Thoracic aorta (tissue), 2 donors: ENCODE measurements at places on chromosomes 4 and X. TPM values are rescaled to one million over a fixed set of nuclear protein-coding genes. Genes with fewer than 3 reads are reported as not detected.

GRCh38 chr4:81659051-81659450, 187.3 kb upstream of the RASGEF1B start:
- H3K27ac ChIP-seq, result no peak overlapping the region
- DNase-seq, result no peak
- no peak overlapping the region for H3K4me3 ChIP-seq
- no peaks in the 10 kb centered on the region for H3K36me3 ChIP-seq
- H3K4me1 ChIP-seq, result peaks cover 11% of the 10 kb centered on the region

GRCh38 chr4:38752941-38753806, 29.6 kb downstream of the TLR10 start:
- H3K36me3 ChIP-seq, result no peaks in the 10 kb centered on the region
- H3K4me3 ChIP-seq, result peak overlapping the region; percentile 38
- DNase-seq, result peak; percentile 66
- H3K27ac ChIP-seq, result peak overlapping the region; percentile 54

DNA sequence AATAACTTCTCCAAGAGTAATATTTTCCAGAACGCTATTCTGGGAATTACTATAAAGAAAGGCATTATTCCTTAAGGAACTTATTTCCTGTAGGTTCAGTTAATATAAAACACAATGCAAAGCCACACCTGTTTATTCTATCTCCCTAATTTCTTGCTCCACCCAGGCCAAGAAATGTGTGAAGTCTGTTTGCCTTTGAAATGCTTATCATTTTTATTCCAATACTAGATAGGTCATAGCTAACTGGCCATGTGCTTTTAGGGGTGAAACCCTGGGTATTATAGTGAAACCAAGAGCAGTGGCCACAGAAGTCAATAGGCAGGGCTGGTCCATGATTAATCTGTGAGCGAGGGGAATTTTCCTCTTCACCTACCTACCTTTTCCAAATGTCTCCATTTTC, 14.8 kb downstream of the CXCL3 start:
- no peaks in the 10 kb centered on the region for H3K36me3 ChIP-seq
- no peak for DNase-seq
- no peaks in the 10 kb centered on the region for H3K4me1 ChIP-seq
- H3K4me3 ChIP-seq, result no peak overlapping the region

DNA sequence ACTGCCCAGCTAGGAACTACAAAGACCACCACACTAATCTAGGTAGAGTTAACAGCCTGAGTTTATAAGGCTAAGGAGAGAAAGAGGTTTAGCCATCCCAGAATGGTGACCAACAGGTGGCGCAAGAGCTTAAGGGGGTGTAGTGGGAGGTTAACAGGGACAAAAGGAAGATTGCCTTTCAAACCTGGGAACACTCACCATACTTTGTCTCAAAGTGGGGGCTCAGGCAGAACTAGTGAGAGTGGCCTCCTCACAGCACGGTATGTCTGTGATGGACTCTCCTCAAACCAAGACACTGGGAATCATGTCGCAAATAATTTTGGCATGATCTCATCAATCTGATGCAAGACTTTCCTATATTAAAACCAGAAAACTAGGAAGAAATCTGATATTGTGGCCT, 23.4 kb downstream of the CCNI start:
- DNase-seq, result no peak
- no peak overlapping the region for H3K4me3 ChIP-seq
- H3K27me3 ChIP-seq, result no peaks in the 10 kb centered on the region

DNA sequence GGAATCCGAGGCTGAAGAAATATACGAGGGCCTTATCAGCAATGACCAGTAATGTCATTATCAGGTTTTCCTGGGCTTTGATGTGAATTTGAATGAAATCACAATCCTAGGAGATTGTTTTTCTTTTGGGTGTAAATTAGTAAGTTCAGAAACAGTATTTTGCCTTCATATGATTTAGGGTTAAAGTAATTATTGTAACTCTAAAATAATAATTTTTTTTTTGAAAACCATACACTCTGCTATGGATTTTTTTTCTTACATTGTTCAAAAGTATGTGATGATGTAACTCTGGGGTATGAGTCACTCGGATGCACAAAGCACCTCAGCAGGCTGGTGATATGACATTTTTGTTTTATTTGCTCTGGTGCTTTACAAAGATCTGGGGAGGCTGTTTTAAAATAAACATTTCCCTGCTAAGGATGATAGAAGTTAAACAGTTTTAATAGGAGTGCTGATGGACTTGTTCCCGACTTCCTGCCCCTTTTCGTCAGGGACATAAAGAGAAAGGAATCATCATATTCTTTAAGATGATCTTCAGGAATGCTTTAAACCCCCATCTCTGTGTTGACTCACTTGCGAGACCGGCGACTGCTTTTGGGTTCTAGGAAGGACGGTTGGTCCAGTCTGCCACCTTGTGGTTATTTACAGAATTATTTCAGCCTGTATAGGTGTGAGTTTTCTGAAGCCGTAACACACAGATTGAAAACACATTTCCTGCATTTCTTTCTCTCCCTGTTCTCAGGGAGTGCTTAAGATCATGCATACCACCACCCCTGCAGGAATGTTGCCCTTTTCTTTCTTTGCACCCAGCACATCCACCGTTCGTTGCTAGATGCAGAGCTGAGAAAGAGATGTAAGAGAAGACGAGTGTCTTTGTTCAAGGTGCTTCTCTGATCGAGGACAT, 72.5 kb downstream of the RAPGEF2 start:
- H3K4me1 ChIP-seq, result peaks cover 16% of the 10 kb centered on the region
- H3K36me3 ChIP-seq, result no peaks in the 10 kb centered on the region
- peak overlapping the region; percentile 52 for H3K4me3 ChIP-seq
- no peak overlapping the region for H3K27ac ChIP-seq

GRCh38 chrX:41604766-41605543, 83.8 kb upstream of the GPR34 start:
- H3K27me3 ChIP-seq, result no peaks in the 10 kb centered on the region
- DNase-seq, result no peak
- peak overlapping the region; percentile 30 for H3K27ac ChIP-seq

DNA sequence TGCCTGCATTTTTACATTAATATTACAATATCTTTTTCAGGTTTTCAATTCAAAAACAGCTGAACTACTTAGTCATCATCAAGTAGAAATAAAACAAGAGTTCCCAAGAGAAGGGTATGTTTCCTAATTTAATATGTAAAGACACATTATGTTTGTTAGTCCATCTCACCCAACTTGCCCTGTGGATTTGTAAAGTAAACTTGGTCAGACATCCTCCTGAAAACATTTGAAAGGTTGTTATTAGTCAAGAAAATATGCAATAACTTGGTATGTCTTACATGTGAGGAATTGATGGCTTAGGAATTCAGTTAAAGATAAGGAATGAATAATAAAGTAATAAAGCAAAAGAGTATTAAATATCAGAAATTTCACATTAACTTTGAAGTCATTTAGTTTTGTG, 12.2 kb downstream of the GK start:
- no peak overlapping the region for H3K4me3 ChIP-seq
- no peaks in the 10 kb centered on the region for H3K4me1 ChIP-seq
- H3K27ac ChIP-seq, result no peak overlapping the region
- H3K36me3 ChIP-seq, result no peaks in the 10 kb centered on the region
- H3K27me3 ChIP-seq, result no peaks in the 10 kb centered on the region

DNA sequence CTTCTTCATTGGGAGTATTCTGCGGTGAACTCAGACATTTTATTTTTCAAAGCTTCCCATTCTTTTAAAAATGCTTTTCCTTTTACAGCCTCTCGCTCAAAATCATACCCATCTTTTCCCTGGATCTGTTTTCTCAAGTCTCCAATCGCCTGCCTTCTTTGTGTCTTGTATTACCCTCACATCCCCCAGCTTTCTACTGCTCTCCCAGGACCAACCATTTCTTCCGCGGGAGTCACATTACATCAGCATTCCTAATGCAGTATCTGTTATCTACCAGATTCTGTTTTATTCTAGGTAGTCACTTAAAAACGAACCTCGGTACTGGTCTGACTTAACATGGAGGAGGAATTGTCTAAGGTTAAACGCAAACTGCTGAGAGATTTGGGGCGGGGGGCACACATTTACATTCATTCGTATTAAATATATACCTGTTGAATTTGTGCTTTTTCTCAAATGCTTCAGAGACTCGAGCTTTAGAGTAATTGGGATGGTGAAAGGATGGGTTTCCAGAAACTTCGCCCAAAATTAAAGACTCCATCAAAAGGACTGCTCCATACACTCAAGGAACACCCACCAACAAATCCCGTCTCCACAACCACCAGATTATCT, 493 bp upstream of the UCHL1 start:
- no peaks in the 10 kb centered on the region for H3K36me3 ChIP-seq
- no peaks in the 10 kb centered on the region for H3K27me3 ChIP-seq
- peak overlapping the region; percentile 77 for H3K4me3 ChIP-seq
- no peak overlapping the region for H3K27ac ChIP-seq

DNA sequence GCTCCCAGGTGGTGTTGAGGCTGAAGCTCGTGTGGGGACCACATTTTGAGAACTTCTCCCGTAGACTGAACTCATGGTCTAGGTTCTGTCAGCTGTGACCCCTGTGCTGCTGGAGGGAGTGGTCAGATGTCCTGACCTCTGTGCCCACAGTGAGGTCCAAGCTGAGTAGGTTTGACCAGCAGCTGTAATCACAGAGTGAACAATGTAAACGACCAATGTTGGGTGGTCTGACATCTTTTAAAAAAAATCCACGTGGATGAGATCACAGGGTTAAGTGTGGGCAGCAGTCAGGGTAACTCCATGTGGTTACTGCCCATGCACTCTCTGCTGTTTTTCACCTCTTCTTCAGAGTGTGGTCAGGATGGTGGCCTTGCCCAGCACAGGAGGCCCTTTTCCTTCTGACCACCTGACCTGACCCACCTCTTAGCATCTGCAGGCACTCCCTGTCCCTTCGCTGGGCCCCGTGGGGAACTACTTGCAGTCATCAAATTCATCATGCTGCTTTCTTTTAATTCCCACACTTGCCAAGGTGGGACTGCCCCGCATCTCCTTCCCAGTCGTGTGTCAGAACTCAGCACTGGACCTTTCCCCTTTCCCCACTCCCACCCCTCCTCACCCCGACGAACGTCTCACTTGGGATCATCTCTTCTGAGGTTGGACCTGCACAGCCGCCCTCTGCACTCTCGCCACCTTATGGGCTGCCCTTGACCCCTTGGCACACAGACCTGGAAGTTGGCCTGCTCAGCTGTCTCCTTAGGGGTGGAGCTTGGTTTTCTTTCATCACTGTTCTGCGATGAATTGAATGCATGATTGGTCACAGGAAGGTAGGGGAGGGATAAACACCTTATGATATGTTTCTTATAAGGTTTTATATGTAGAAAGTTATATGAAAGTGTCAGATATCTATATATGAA, 120.1 kb downstream of the PTTG2 start:
- H3K4me3 ChIP-seq, result no peak overlapping the region
- DNase-seq, result no peak
- H3K4me1 ChIP-seq, result peaks cover 25% of the 10 kb centered on the region

The EDA gene
- total RNA-seq, result 2.0 TPM

The IQCM gene
- not detected for total RNA-seq

The OGT gene
- total RNA-seq, result 196 TPM

The MAEA gene
- 53.7 TPM for total RNA-seq

The SCML1 gene
- total RNA-seq, result 20.1 TPM

The CXCL1 gene
- 0.68 TPM for total RNA-seq

The MAGEB1 gene
- total RNA-seq, result not detected

The DCLK2 gene
- total RNA-seq, result 32.2 TPM

The HTRA3 gene
- total RNA-seq, result 52.6 TPM
